ENCODE measurements at places on chromosomes 7 and 10.

GRCh38 chr7:100211342-100211780 lies 8.4 kb upstream of the PVRIG start:
- no peak for DNase-seq

GRCh38 chr10:4683838-4684237 lies 142.2 kb upstream of the AKR1E2 start:
- no peak for DNase-seq

DNA sequence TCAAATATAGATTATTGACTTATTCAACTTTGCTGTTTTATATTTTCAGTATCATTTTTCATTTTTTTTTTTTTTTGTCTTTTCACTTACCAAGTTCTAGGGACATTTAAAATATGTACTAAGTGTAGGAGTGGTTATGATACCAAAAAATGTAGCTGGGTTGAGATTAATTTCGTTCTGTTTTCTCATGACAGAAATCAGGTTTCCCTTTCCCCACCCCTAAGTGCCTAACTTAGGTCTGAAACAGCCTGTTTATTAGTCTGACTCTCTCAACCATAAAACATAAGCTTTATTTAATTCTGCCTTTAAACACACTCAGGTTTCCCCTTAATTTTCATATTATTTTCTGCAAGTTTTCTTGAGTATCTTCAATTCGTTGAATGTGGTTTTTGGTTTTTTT lies 22.1 kb downstream of the TMEM106B start:
- DNase-seq: no peak

DNA sequence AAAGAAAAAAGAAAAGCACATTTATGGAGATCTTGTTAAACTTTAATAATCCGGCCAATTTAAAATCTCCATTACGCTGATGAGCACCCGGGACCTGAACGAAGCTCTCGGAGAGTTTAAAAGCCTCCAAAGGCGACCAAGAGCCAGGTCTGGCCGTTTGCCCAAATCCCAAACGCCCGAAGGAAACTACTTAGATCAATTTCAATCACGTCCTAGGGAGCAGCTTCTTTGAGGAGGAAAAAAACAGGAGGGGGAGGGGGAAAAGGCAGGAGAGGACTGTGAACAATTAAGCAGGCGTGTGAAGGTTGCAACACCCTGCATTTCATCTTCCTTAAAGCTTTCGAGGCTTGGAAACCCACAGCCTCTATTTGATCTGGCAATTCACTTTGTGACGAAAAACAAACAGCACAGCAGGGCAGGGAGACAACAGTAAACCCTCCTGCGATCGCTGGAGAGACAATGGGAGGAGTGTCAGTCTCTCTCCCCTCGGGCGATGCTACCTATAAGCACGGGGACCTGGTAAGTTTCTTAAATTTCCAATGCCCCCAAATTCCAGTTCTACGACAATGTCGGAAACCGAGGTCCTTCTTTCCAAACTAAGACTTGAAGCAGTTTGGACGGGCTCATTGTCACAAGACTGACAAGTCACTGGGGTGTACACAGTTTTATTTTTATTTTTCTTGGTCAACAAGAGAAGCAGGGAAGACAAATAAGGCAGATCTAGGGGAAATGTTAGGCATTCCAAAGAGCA lies 1.2 kb downstream of the KLF6 start:
- DNase-seq: peak; percentile 32

DNA sequence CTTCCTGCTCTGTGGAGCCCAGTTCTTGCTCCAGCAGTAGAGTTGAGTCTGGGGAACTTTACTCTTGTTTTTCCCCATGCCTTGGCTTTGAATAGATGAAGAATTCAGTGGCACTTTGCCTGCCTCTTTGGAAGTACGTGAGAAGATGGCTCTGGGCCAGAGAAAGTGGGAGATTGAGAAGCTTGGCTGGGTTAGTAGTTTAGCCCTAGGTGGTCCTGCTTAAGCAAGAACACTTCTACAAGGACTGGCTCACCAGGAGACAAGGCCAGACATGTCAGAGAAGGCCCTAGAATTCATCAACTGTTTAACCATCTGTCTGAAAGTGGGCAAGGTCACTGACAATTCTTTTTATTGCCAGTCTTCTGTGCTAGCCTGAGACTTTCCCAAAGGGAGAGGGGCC lies 410.3 kb downstream of the TYW1 start:
- DNase-seq: no peak

DNA sequence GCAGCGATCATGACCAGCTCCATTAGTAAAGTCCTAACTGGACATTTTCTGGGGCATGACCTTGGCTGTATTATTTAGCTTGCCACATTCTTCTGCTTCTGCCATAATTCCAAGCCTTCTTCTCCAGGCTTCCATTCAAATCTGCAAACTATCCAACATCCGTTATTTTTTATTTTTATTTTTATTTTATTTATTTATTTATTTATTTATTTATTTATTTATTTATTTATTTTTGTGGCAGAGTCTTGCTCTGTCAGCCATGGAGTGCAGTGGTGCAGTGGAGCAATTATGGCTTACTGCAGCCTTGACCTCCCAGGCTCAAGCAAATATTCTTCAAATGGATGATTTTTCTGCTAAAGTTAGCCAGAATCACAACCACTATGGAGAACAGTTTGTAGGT lies 187.2 kb upstream of the CDK1 start:
- DNase-seq: no peak

GRCh38 chr10:28095791-28096378 lies 97.0 kb upstream of the ODAD2 start:
- no peak for DNase-seq

GRCh38 chr7:155860461-155860839 lies 48.2 kb upstream of the SHH start:
- no peak for DNase-seq

DNA sequence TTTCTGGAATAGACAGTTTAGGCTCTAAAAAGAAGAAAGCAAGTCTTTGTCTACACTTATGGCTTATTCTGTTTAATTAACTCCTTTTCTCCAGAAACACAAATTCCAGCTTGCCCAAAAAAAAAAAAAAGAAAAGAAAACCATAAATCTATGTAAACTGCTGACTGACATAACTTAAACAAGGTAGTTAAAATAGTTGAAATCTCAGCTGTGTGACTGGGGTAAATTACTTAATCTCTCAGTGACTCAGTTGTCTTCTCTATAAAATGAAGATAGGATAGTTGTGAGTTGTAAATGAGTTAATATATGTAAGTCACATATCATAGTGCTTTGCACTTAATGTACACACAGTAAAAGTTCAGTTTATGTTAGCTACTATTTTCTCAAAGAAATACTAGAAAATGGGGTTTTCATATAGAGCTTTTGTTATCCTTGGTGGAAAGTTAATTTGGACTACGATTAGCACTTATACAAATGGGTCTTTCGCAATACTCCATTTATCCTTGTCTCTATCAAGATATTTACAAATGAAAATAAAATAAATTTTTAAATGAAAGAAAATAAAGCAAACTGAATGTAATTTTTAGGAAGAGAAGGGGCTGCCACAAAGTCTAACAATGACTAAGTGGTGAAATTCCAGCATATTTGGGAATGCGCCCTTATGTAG lies 200.9 kb downstream of the MBL2 start:
- no peak for DNase-seq

GRCh38 chr7:83441-83840 lies 108.9 kb upstream of the FAM20C start:
- no peak for DNase-seq

DNA sequence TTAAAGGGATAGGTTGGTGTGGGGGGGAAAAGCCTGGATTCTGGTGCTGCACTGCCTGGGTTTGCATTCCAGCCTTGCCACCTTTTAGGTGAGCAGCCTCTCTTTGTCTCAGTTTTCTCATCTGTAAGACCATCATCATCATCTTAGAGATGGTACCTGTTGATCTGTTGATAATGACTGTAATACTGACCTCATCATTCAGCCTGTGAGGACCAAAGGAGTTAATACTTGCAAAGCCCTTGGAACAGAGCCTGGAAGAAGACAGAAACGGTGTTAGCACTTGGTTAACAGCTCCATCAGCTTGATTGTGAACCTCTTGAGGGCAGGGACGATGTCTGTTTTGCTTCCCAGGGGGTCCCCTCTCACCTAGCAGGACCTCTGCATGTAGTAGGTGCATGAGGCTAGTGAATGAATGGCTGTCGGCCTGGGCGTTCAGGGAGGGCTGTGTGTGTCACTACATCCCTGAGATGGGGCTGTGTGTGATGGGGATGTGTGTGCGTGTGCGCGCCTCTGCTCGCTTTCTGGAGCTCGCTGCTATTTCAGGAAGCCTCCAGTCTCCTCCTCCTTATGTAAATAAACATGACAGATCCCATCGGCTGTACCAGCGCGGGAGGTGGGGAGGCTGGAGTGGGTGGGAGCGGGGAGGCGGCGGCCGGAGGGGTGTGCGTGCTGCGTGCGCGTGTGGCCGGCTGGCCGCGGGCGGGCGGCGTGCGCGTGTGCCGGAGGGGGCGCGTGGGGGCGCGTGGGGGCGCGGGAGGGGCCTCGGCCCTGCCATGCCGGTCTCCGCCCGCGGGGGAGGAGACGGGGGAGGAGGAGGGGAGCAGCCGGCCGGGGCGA lies 61.2 kb downstream of the NEURL1 start:
- peak; percentile 6 for DNase-seq

- no peak for DNase-seq
Measured at GRCh38 chr7:55349121-55349520, 16.0 kb upstream of the LANCL2 start.

GRCh38 chr7:156944876-156945275 lies 4.6 kb upstream of the NOM1 start:
- no peak for DNase-seq

DNA sequence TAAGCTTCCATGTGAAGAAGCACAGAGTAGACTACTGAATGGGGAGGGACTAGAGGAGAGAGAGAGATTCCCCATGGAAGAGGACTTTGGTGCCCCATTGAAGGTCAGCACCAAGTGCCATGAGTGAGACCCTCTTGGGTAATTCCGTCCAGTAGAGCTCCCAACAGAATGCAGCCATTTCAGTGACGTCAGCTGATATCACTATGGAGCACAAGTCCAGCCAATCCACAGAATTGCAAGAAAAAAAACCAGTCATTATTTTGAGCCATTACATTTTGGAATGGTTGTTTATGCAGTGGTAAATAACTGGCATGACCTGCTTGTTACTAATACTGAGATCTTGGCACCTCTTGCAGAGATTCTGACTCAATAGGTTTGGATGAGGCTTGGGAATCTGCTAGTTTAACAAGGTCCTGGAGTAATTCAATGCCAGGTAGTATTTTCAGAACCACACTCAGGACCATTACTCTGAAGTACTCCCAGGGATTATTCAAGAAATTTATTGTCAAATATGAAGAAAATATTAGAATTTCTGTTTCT lies 52.6 kb upstream of the SP8 start:
- no peak for DNase-seq

DNA sequence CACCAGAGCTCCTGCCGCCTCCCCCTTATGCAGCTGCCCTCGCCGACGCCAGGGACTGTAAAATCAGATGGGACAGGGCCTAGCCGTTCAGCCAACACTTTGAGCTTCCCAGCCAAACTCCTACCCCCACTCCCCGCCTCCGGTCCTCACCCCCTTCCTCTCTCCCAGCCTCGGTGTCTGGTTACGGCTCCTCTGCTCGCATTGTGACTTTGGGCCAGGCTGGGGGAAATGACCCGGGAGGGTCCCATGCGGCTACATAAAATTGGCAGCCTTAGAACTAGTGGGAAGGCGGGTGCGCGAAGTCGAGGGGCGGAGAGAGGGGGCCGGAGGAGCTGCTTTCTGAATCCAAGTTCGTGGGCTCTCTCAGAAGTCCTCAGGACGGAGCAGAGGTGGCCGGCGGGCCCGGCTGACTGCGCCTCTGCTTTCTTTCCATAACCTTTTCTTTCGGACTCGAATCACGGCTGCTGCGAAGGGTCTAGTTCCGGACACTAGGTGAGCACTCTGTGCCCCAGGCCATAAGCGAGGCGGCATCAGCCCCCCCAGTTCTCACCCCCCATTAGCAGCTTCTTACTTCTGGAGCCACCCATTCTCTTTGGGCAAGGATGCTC lies at the start of gene KAZALD1:
TSS of gene KAZALD1 (plus strand) at position 366 of the 608 bp plus-strand sequence. CDS start 604 bp downstream, outside the sequence.
- DNase-seq: no peak
